DMS 273 treated with DMSO at 0.1 percent for 48 hours (cell line): ENCODE measurements at places on chromosomes 4 and X.

DNA sequence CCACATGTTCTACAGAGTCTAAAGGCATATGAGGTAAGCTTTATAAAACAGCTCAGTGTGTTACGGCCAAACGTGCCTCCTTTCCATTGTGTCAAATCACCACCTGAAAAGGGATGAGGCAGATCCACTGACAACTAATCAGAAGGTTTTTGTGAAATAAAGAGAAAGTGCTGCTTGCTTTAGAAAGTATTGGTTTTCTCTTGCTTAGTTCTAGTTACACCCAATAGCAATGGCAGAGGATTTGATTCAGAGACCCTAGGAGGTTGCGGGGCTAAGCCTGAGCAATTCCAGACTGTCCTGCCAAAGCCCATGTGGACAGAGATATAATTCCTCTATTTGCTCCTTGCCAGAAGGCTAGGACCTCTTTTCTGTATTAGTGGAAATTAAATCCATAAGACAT, 125.5 kb downstream of the SPRY1 start:
- no peak for DNase-seq

- DNase-seq = no peak
Observed at GRCh38 chrX:29852767-29853166, 362.6 kb upstream of the MAGEB2 start.

GRCh38 chrX:11382930-11383329, 89.7 kb downstream of the AMELX start:
- no peak for DNase-seq

DNA sequence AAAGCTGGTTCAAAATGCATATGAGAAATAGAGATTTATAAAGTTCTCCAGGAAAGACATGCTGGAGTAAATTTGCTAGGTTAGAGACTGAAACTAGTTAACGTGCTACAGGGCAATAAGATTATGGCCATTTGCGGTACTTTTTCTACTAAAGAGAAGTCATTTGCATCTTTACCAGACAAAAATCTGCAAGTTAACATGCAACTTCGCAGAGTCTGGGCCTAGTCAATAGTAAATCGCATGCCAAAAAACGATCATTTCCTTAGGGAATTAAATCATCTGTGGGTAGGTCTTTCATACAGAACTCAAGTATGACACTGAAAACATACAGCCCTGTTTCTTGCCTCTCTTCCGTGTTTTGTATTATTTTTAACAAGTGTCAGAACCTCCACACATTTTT, 32.8 kb upstream of the REST start:
- no peak for DNase-seq

DNA sequence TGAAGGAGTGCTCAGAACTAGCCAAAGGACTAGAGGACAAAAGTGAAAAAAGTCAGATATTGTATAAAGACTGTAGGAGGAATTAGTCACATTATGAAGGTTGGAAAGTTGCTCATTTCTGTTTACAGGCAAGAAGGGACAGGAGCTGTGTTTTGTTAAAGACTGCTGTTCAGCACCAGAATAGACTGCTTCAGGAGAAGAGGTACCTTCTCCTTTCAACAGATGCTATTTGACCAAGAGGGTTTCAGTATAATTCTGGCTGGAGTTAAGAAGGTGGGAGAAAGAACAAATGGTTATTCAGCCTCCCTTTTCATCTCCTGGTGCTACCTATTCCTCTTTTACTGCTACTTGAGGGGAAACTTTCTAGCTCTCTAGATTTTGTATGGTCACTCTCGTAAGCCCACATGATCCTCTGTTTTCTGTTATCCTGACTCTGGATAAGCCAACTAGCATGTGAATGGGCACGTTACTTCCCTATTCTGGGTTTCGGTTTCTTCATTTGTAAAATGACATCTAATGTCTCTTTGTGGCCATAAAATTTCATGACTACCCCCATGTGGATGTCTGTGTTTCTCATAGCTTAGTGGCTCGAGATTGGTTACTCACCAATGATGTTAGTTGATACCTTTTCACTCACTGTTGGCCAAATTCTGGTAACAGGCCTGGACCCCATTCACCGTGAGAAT, 68.9 kb downstream of the SH2D1A start:
- DNase-seq = no peak

- no peak for DNase-seq
Observed at GRCh38 chr4:154399259-154399974, 92.2 kb downstream of the DCHS2 start.

- DNase-seq = no peak
Observed at GRCh38 chrX:19195243-19195610, 73.0 kb upstream of the ADGRG2 start.

- no peak for DNase-seq
Observed at GRCh38 chr4:3851211-3851610, 85.0 kb downstream of the ADRA2C start.

- no peak for DNase-seq
Observed at GRCh38 chrX:4173743-4174142, 460.3 kb upstream of the PRKX start.

DNA sequence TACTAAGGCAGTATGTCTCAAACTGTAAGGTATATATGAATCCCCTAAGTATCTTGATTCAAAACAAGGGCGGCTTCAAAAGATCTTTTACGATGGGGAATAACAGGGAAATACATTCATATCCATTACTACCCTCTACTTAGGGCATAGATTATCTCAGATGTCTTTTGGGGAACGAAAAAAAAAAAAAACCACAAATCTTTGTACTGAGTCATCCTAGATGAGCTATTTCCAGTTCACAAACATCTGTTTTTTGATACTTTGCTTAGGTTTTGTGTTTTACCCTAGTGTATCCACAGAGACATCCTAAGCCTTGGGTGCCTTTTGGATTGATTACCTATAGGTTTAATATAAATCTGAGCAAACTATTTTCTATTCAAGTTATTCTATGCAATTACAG, 457.2 kb downstream of the NLGN4X start:
- no peak for DNase-seq

GRCh38 chr4:163164591-163164990, 2.1 kb downstream of the NAF1 start:
- no peak for DNase-seq

DNA sequence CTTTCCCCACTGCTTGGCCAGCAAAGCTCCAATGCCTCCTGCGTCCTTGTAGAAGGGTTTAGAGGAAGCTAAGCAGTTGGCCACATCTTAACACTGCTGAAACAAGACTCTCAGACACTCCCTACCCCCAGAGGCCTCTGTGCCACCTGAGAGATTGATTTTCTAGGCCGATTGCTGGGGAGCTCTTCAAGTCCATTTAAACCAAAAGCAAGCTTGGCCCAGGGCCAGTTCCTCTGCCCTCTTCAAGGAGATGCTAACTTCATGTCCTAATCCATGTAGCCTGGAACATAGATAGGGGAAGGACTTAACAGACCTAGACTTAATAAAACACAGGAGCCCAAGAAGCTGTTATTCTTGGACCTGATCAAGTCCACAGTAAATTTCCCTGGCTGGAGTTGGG, 27.2 kb upstream of the FMR1NB start:
- no peak for DNase-seq

- DNase-seq = no peak
Observed at GRCh38 chrX:153303276-153304262, 18.0 kb downstream of the PNMA6F start.

GRCh38 chrX:76538860-76539259, 111.3 kb downstream of the MAGEE1 start:
- DNase-seq = no peak

GRCh38 chr4:87209696-87210095, 10.7 kb downstream of the KLHL8 start:
- DNase-seq = no peak

GRCh38 chr4:118783887-118784286, 52.0 kb downstream of the SEC24D start:
- DNase-seq = no peak

DNA sequence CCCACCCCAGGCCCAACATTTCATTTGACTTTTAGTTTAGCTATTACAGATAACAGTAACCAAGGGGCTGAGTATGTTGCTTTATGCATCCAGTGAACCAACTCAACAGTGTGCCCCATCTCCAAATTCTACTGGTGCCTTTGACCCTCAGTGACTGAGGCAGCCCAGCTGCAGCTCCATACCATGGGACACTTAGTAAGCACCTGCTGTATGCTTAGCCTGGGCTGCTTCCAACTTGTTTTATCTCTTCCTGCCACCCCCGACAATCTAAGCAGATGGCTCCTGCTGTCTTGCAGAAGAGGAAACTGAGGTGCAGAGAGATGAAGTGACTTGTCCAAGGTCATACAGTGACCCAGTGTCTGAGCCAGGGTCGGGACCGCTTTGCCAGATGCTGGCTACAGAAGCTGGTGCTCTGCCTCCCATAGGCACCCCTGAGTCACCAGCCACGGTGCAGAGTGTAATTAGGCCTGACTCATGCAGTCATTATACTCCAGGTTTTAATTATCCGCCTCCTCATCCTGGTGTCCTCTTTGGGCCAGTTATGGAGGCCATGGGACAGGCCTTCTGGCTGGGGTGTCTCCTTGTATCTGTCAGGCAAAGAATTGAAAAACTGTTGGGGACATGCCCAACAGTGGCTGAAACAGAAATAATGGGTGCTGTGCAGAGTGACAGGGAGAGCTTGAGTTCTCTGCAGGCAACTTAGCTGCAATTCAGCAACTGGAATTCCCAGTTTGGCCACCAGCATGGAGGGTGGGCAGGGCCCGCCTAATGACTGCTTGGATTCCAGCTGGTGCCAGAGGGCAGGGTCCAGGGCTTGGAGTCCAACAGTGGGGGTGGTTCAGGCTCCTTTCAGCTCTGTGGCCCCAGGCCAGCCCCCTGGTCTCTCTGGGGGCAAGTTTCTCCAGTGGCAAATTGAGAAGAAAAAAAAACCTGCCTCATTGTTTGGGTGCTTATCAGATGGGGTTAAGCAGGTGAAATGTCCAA, 8.2 kb upstream of the GPR78 start:
- no peak for DNase-seq

GRCh38 chrX:13128104-13128503, 83.7 kb upstream of the FAM9C start:
- no peak for DNase-seq

DNA sequence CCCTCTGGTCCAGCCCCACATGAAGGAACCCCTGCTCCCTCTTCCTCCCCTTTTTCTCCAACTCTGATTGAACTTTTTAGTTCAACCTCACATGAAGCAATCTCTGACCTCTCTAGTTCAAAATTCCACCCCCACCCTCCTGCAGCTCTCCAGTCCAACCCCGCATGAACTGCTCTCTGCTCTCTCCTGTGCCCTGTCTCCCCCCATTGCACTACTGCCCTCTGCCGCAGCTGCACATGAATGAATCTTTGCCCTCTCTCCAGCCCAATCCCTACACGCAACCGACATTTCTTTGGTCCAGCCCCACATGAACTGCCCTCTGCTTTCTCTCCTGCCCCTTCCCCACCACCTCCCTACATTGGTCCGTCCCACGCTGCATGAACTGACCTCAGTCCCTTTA, 6.9 kb downstream of the CETN2 start:
- no peak for DNase-seq

- DNase-seq = no peak
Observed at GRCh38 chr4:78293348-78293747, 236.2 kb downstream of the FRAS1 start.

- DNase-seq = no peak
Observed at GRCh38 chr4:37948542-37948941, 11.7 kb upstream of the PTTG2 start.

- no peak for DNase-seq
Observed at GRCh38 chr4:85280963-85281362, 194.0 kb upstream of the ARHGAP24 start.

- no peak for DNase-seq
Observed at GRCh38 chr4:85414972-85415371, 60.0 kb upstream of the ARHGAP24 start.

GRCh38 chr4:37648084-37648817, 37.9 kb downstream of the RELL1 start:
- DNase-seq = no peak

DNA sequence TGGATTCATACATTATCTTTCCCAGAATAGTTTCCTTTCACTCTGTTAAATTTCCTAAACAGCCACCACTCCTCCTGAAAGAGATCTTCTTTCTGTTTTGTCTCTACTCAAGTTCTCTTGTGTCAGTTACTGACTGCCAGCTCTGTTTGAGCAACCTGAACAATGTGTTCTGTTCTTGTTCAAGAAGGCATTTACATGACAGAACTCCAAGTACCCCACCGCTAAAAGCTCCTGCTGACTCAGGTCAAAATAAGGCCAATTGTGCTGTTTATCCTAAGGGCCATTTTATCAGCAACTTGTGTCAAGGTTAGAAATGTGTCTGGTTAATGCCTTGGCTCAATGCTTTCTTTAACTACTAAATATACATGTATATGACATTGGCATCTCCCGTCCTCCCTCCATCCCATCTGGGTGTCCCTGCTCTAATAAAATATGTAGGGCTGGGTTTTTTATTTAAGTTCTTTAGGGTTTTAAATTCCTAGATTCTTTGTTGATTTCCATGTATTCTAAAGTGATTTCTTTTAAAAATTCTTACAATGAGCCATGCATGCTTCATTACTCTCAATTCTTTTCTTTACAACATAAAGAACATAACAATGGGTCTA, 144.3 kb upstream of the PAQR3 start:
- DNase-seq = no peak

DNA sequence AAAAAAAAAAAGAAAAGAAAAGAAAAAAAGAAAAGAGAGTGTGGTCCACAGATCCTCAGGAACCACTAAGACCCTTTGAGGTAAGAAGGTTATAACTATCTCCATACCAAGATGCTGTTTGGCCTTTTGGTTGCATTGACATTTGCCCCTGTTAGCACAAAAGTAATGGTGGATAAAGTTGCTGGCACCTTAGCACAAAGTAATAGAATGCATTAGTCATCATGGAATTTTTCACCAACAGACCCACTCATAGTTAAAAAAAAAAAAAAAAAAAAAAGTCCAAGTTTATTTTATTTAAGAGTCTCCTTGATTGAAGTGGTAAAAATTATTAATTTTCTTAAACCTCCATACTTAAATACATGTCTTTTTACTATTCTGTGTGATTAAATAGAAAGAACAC, 78.4 kb upstream of the RBPJ start:
- DNase-seq = no peak

- DNase-seq = no peak
Observed at GRCh38 chrX:68880846-68881552, 52.2 kb downstream of the EFNB1 start.

GRCh38 chrX:129875669-129876068, 30.3 kb upstream of the UTP14A start:
- DNase-seq = peak; percentile 9

- DNase-seq = no peak
Observed at GRCh38 chr4:123421227-123421936, 24.8 kb downstream of the SPRY1 start.

DNA sequence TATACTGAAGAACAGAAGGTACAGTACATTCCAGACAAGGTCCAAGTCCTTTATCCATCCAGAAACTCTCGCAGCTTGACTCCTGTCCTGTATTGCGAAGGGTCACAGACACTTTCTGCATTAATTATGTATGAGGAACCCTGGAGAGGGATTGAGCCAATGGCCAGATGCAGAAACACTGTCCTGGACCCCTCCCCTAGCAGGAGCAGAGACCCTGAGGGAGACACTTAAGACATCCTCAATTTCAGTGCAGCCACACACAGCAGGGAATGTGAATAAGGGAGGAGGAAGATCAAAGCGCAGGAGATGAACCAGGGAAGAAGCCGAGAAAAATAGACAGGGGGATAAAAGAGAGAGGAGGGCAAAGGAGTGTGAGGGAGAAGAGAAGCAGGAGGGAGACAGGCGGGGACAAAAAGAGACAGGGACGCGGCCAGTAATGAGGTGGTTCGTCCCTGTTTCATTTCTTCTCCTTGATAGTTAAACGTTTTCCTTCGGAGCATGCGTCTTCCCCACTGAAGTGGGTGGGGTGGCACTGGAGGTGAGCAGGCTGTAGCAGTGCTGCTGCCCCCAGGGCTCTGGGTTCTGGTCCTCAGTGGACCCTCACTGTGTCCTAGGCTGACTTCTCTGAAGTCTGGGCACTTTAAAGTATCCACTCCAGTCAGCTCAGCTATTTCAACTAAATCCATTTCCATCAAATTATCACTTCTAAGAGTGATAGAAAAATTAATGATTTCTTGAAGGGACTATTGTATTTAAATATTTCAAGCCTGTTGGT, 356.4 kb upstream of the NOCT start:
- no peak for DNase-seq
